ENCODE measurements at places on chromosomes 1 and 21.

- no peak for DNase-seq
Observed at GRCh38 chr1:179167418-179167777, 62.1 kb downstream of the ABL2 start.

GRCh38 chr1:180906511-180906910, 6.2 kb upstream of the KIAA1614 start:
- no peak for DNase-seq

- no peak for DNase-seq
Observed at GRCh38 chr1:54126271-54126815, 26.5 kb downstream of the CDCP2 start.

- DNase-seq = no peak
Observed at GRCh38 chr21:35548904-35549615, 500.0 kb upstream of the RUNX1 start.

DNA sequence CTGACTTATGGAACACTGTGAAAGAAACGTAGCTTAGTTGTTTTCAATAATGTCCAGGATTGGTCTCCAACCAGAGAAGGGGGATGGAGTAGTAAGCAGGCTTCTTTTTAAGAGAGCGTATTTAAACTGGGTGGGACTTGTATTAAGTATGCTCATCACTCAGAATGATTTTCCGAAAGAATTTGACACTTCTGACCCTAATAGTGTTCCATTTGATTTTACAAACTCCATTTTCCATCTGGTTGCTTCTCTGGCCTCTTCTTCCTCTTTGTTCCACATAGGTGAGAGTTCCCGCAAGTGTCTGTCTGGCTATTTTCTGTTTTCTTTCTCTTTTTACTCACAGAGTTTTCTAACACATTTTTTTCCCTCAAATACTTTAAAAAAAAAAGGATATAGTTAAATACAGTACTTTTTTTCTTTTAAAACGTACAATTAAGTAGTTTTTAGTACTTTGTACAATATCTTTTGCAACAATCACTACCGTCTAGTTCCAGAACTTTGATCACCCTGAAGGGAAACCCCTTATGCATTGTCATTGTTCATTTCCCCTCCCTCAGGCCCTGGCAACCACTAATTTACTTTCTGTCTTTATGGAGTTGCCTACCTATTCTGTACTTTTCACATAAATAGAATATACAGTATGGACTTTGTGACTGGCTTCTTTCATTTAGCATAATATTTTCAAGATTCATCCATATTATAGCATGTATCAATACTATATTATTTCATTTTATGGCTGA, 67.0 kb downstream of the RASAL2 start:
- no peak for DNase-seq

GRCh38 chr1:48944811-48945210, 168.1 kb upstream of the BEND5 start:
- no peak for DNase-seq

- DNase-seq = no peak
Observed at GRCh38 chr1:101285922-101286570, 49.2 kb downstream of the S1PR1 start.

DNA sequence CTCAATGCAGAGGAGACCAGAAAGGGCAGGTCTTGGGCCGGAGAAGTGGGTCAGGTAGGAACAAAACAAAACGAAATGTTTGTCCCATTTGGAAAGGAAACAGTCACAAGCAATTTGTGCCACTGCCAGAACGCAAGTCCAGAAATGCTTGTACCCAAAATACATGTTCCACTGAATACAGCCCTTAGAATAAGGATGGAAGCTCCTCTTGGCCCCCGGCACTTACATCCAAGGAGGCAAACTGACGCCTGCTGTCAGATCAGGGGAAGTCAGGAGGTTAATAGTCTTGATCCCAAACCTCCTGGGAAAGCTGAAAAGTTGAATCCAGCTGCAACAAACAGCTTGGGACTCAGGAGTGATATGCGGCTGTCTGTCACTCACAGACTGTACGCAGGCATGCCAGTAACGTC, 75.9 kb upstream of the GALNT2 start:
- DNase-seq = no peak

GRCh38 chr1:181149326-181150125, 61.0 kb downstream of the IER5 start:
- DNase-seq = peak; percentile 45

GRCh38 chr1:208100906-208101305, 143.3 kb downstream of the PLXNA2 start:
- DNase-seq = no peak

DNA sequence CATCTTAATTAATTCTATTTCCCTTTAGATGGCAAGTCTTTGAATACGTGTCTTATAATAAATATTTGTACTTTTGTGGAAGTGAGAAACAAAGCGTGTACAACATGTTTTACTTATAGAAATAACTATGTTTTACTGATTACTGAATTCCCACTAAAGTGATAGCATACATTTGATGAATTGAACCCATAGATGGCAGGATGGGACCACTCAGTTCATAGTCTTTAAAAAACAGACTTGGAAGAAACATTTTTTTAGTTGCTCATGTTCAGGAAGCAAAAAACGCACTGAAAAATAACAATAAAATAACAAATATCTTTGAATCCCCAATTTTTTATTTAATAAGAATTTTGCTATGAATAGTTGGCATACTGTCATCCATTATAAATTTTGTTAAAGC, 507.1 kb upstream of the ZRANB2 start:
- no peak for DNase-seq

- no peak for DNase-seq
Observed at GRCh38 chr1:47978486-47978885, 18.7 kb downstream of the TRABD2B start.

GRCh38 chr1:201537891-201538611, 876 bp upstream of the NAV1 start:
- no peak for DNase-seq

- DNase-seq = no peak
Observed at GRCh38 chr1:46206399-46206798, 3.3 kb downstream of the LURAP1 start.

GRCh38 chr1:67942274-67942673, 108.2 kb downstream of the DIRAS3 start:
- DNase-seq = no peak

- DNase-seq = no peak
Observed at GRCh38 chr21:26067836-26068594, 102.6 kb downstream of the APP start.

DNA sequence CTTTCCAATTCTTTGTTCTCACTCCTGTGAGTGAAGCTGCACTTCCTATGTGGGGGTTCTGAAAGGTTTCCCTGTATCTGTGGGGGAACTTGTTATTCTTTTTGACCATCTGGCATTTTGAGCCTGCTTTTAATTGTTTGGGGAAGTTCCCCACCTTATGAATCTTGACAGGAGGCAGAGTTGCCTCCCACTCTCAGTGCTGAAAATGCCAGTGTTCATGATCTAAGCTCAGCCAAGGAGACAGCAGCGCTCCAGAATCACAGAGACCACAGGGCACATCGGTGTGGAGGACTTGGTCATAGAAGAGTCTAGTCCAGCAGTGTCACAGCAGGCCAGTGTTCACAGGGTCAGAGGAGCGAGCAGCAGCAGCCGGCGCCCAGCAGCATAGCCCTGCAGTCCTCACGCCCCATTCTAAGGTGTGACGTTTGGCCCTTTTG, 63.8 kb upstream of the PRDX6 start:
- DNase-seq = no peak

DNA sequence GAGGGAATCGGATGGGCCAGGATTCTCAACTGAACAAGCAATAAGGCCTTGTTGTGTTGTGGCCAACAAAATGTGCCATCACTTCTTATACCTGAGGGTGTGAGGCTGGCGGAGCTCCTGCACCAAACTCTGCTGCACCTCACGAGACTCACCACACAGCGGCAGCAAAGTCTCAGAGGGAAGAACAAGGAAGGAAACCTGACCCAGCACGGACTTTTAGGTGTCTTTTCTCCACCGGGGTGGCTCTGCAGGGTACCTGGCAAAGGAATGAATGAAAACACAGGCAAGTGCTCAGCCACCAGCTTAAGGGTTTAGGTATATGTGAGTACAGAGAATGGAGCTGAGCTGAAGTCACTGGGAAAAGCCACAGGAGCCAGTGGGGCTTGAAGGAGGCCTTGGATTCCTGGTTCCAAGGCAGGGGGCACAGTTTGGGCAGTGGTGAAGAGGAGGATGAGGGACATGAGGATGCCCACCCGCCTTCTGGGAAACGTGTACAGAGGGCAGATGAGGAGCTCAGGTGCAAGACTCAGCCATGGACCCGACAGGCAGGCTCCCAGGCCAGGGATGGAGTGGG, 31.1 kb upstream of the HSD3B1 start:
- no peak for DNase-seq

Data from stimulated activated CD8-positive, alpha-beta memory T cell treated with anti-CD3 and anti-CD28 coated beads, Interleukin-2, amount 100 ng/mL, for 1 hour (primary cell).